Kidney epithelial cell (primary cell): ENCODE measurements at places on chromosomes 3 and 15.
A peak's percentile ranks its signal among the peaks of the same experiment; 100 is the strongest.

GRCh38 chr15:63212050-63213004 is 22.9 kb downstream of the RAB8B start:
- no peak for DNase-seq

- no peak for DNase-seq
These were observed 58.1 kb downstream of the ABHD2 start for GRCh38 chr15:89146366-89146765.

- no peak for DNase-seq
These were observed 63.0 kb upstream of the LMCD1 start for GRCh38 chr3:8438507-8439079.

- DNase-seq, result no peak
These were observed 139.4 kb downstream of the SLCO3A1 start for GRCh38 chr15:91992945-91993344.

GRCh38 chr3:172536505-172536904 is 13.3 kb upstream of the TNFSF10 start:
- DNase-seq, result no peak

GRCh38 chr15:52787549-52788098 is 2.5 kb downstream of the ONECUT1 start:
- no peak for DNase-seq

- no peak for DNase-seq
These were observed 14.9 kb upstream of the AEN start for GRCh38 chr15:88606070-88606794.

- DNase-seq, result no peak
These were observed 283.0 kb upstream of the VEPH1 start for GRCh38 chr3:157786211-157786610.

GRCh38 chr3:134441321-134441720 is 44.5 kb downstream of the ANAPC13 start:
- no peak for DNase-seq

GRCh38 chr3:85148036-85148435 is 189.2 kb downstream of the CADM2 start:
- no peak for DNase-seq

GRCh38 chr3:55094676-55095075 is 166.8 kb upstream of the LRTM1 start:
- DNase-seq, result no peak

DNA sequence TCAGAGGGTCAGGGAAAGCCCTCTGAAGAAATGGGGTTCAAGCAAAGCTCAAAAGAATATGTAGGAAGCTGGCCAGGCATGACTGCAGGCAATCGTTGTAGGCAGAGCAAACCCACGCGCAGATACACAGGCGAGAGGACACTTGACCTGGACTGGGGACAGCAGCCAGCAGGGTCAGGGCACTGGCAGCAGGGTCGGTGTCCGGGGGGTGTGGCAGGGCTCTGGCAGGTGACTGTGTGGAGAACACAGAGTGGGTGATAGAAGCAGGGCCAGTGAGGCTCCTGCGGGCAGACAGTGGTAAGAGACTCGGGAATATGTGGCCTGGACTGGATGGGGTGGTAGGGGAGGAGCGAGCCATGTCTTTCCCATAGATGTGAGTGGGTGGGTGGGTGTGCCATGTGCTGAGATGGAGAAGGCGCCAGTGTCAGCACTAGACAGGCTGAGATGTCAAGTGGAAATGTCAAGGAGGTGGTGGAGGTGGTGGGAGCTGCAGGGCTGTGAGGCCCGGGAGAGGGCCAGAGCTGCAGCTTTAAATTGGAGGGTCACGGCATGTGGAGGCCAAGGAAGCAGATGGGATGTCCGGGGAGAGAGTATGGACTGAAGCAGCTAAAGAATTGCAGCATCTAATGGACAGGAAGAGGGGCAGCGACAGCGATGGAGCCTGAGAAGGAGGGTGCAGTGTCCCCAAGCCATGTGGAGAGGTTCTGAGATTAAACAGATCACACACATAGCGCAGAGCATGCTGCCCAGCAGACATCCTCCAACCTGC is 13.4 kb downstream of the TMEM43 start:
- no peak for DNase-seq

DNA sequence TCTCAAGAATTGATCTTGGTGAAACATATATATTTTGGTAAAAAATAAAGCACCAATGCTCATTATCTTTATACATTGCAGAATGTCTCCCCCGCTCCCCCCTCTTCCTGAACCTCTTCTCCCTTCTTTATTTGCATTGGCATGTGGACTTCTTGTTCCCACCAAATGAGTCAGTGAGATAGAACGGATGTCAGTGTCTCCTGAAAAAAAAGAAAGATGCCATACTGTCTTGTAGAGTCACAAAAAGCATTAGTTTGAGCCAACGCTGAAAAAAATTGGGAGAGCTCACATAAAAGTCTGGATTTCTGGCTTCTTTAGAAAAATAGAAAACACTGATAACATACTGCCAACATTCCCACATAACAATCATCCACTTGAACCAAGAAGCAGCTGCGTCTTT is 32.0 kb upstream of the STXBP5L start:
- no peak for DNase-seq

GRCh38 chr3:15592968-15593367 is 8.4 kb downstream of the HACL1 start:
- DNase-seq, result no peak

GRCh38 chr3:45546126-45546620 is 48.4 kb upstream of the LIMD1 start:
- no peak for DNase-seq

GRCh38 chr15:77858792-77859490 is 218.6 kb downstream of the TBC1D2B start:
- no peak for DNase-seq

DNA sequence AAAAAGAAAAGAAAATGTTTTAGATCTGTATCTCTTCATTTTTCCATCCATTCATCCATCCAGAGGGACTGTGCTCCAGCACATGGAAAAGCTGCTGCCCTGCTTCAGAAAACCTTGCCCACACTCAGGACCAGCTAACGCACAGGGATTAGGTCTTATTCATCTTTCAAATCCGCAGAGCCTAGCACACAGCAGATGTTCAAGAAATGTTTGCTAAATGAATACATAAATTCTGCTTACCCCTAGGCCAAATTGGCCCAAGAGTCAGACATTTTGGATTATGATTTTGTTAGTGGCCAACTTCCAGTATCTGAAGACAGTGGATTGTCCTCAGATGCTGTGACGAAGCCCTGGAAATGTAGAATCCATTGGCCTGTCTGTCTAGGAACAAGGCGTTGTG is 71.4 kb downstream of the GHSR start:
- DNase-seq, result no peak

- DNase-seq, result no peak
These were observed 11.1 kb downstream of the RAP2B start for GRCh38 chr3:153172796-153173757.

DNA sequence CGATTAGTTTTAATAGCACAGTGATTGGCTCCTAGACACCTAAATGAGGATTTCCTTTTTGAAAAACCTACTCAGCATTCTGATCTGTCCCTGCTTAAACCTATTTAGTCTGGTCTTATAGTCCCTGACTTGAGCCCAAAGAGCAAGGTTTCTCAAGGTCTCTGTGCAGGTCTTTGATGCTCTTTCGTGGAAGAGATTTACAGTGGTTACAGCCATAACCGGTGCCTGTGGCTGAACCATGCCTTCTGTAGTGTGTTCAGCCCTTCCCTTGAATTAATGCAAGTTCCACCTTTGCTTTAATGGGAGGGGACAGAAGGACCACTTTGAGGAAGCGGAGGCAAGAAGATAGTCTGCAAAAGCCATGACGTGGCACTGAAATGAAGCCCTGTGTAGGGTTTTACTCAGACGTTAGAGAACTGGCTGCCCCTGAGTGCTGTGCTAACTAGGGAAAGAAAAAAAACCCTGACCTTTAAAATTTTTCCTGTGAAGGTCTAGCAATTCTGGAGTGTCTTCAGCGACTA is 43.0 kb downstream of the ZBTB38 start:
- no peak for DNase-seq

DNA sequence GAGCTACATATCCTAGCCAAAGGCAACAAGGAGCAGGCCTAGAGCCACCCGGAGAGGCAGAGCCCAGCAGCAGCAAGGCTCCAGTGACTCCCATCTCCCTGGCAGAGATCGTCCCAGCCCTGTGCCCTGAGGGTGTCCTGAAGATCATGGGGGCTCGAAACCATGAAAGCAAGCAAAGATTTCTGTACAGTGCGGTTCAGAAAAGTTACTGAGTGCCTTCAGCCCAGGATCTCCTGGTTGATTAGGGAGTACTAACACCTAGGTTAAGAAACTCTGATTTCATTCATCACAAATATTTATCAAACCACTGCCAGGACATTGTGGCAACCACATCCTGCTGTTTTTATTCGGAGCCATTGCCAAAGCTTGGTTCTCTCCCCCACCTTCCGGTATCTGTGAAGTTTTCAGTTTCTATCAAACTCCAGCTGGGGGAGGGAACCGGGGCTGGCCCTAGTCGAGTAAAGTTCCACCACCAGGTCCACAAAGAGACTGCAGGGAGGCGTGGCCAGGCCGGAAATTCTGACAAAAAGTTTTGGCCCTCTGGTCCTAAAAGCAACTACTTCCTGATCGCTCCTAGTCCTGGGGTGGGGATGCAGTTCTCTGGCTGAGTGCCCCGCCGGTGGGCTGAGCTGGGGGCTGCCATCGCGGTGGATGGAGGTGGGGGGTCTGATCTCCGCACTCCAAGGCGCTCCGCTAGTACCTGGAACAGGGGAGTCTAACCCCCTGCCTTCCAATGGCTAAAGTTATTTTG is 1.2 kb downstream of the RAB43 start:
- peak; percentile 69 for DNase-seq

GRCh38 chr15:46858150-46858549 is 859.2 kb upstream of the SEMA6D start:
- no peak for DNase-seq

- peak; percentile 80 for DNase-seq
These were observed 49.6 kb downstream of the SLMAP start for GRCh38 chr3:57805674-57806073.

GRCh38 chr15:76929011-76929760 is 2.4 kb upstream of the RCN2 start:
- DNase-seq, result no peak

- DNase-seq, result no peak
These were observed 247.4 kb downstream of the GABRG3 start for GRCh38 chr15:27218426-27218825.

GRCh38 chr3:176046703-176047102 is 1150.6 kb downstream of the TBL1XR1 start:
- no peak for DNase-seq

GRCh38 chr3:14360123-14360881 is 42.1 kb upstream of the SLC6A6 start:
- DNase-seq, result no peak

- DNase-seq, result no peak
These were observed 57.5 kb downstream of the KCNMB2 start for GRCh38 chr3:178593786-178594185.

GRCh38 chr3:58562498-58562897 is 14.7 kb downstream of the FAM107A start:
- DNase-seq, result no peak

DNA sequence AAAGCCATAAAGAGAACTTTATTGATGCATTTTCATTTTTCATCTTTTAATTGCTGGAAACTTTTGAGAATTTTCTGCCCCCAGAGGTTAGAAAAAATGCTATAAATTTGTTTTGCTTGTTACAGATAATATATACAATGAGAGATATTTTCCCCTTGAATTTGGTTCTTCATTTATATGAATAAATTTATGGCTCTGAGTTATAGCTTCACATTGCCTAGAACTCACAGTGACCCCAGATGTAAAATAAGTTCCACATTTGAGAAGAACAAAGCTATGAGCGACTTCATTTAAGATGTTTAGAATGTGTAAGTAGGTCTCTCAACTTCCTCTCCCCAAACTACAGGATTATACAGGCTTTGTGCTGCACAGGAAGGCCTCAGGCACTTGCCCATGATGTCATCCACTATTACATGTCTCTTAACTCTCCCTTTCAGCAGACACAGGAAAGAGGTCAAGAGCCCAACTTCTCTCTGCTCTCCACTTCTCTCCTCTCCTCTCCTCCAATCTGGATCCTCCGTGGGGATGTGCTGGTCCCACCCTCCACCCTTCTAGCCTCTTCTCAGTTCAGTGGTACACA is 92.8 kb downstream of the DUT start:
- no peak for DNase-seq

DNA sequence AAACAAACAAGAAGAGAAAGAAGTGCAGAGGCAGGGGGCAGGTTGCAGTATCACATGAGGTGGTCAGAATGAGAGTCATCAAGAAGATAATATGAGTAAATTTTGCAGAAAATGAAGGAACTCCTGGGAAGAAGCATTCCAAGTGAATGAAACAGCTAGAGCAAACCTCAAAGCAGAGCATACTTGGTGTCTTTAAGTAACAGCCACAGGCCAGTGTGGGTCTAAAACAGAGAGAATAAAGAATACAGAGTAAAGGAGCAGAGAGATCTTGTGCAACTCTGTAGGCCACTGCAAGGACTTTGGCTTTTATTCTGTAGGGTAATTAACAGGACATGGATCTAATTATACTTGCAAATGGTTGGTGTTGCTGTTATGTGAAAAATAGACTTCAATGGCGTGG is 81.3 kb downstream of the STAC start:
- no peak for DNase-seq

DNA sequence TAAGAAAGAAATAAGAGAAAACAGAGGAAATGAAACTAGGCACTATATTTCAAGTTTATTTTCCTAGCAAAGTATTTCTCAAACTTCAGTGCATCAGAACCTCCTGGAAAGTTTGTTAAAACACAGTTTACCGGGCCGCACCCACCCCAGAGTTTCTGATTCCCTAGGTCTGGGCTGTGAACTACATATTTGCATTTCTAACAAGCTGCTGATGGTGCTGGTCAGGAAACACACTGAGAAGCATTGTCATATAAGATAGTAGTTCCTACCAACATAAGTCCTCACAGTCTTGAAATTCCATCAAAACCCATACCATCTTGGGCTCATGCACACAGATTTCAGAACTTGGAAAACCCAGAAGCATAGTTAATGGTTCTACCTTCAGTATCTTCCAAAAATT is 8.3 kb downstream of the SLC9A9 start:
- no peak for DNase-seq

DNA sequence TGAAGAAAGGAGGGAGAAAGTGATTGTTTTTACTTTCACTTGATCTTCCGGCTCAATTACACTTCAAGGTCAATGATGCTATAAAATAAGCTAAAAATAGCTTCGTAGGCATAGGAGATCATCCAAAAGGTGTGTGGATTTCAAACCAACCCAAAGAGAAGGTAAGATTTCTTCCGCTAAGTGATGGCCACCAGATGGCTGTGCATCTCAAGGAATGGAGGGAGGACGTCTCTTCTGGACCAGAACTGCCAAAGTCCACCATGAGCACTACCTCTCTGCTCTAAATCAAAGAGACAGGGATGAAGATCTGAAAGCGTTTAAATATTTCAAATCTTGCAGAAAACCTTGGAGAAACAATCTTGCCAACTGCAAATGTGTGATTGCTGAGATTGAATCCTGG is 199.1 kb upstream of the ZPLD1 start:
- no peak for DNase-seq

DNA sequence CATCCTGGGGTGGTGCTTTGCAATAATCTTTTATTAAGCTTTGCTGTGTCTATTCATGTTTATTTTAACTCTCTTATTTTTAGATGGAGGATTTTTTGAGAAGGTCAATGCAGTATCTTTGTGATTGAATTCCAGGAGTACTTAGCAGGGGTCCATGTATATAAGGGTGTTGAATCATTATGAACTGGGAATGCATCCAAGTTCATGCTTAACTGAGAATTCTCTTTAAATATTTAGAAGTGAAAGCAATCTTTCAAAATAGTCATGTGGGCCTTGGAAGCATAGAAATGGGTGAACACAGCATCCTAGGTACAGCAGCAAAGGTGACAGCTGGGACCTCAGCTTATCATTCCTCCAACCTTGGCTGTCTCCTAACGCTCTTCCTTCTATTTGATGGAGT is 27.3 kb downstream of the SPTSSB start:
- DNase-seq, result no peak
